Gastrocnemius medialis (tissue), 4 donors: ENCODE measurements at places on chromosomes 1 and 21. TPM values are rescaled to one million over a fixed set of nuclear protein-coding genes. Genes with fewer than 3 reads are reported as not detected.

GRCh38 chr1:161495490-161495889 lies 9.8 kb upstream of the FCGR2A start:
- no peak for DNase-seq

DNA sequence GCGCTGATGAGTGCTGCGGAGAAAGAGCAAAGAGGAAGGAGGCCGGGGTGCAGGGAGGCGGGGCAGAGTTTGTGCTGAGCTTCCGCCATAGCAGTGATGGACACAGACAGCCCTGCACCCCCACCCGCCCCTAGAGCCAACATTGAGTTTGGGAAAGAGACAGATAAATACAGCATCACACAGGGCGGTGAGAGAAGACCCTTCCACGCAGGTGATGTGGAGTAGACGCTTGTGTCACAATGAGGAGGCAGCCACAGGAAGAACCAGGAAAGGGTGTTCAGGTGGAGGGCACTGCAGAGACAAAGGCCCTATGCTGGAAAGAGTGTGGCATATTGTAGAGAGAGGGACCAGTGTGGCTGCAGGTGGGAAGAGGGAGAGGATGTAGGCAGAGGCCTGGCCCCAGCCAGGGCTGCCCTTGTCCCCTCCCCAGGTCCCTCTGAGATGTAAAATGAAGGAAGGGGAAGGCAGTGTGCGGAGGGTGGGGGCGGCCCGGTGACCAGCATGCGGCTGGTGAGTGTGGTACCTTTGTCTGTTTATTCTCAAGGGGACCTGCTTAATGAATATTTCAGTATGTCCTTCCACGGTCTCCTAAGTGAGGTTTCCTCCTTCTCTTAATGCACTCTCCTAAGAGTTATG lies 194.4 kb upstream of the TMEM51 start:
- DNase-seq = no peak

DNA sequence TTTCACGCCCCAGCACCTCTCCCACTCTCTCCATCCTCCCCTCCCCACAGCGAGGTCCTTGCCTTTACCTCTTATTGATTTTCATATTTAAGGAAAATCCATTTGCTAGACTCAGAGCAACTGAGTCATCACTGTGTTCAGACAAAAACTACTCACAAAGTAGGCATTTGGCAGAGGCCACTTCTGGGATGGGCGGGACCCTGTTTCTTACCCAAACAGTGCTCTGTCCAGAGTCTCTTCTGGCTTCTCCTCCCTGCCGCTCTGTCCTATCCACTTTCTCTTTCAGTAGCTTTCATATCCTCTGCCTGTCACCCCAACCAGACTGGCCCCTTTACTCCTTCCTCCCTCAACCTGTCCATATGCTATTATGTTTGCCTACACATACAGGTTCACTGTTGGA lies 2.4 kb upstream of the NAV1 start:
- peak; percentile 57 for DNase-seq

DNA sequence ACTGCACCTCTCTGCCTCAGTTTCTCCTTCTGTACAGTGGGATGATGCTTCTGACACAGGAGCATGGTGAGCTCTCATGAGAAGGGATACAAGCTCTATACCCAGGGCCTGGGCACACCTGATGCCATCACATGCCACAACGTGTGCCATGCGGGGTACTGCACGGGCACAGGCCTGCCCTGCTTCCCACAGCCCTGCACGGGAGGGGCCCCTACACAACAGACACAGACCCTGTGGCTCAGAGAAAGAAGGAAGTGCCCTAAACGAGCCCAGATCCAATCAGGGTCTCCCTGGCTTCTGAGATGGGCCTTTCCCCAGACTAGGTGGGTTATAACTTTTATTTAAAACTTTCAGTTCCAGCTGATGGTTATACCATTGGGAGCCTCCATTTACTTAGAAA lies 24.6 kb downstream of the C2CD2 start:
- no peak for DNase-seq

DNA sequence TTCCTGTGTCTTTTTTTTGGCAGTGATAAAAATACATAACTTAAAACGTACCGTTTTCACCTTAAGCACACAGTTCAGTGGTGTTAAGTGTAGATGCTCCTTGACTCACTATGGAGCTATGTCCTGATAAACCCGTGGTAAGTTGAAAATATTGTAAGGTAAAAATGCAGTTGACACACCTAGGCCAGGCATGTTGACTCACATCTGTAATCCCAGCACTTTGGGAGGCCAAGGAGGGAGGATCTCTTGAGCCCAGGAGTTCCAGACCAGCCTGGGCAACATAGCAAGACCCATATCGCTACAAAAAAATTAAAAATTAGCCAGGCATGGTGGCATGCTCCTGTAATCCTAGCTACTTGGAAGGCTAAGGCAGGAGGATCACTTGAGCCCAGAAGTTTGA lies 73.6 kb upstream of the COG2 start:
- DNase-seq = no peak

- DNase-seq = no peak
Observed at GRCh38 chr1:219495737-219496408, 117.0 kb downstream of the ZC3H11B start.

OR2T34 gene
- not detected for total RNA-seq

NUAK2 gene
- 0.42 TPM for total RNA-seq

VTCN1 gene
- not detected for total RNA-seq

MARK1 gene
- 2.5 TPM for total RNA-seq

GCSAML gene
- not detected for total RNA-seq

WNT9A gene
- 10.7 TPM for total RNA-seq
